Endothelial cell (in vitro differentiated cells): ENCODE measurements at places on chromosomes 16 and 17. TPM values are rescaled to one million over a fixed set of nuclear protein-coding genes. Genes with fewer than 3 reads are reported as not detected.

The ABI3 gene
- 15.7 TPM for total RNA-seq

The DYNLRB2 gene
- total RNA-seq: not detected

The DYNLL2 gene
- total RNA-seq: 14.6 TPM

The ABCA9 gene
- total RNA-seq: 0.23 TPM

The TBC1D10B gene
- total RNA-seq: 62.4 TPM

The LPO gene
- total RNA-seq: 0.31 TPM

The CA4 gene
- total RNA-seq: 8.3 TPM

DNA sequence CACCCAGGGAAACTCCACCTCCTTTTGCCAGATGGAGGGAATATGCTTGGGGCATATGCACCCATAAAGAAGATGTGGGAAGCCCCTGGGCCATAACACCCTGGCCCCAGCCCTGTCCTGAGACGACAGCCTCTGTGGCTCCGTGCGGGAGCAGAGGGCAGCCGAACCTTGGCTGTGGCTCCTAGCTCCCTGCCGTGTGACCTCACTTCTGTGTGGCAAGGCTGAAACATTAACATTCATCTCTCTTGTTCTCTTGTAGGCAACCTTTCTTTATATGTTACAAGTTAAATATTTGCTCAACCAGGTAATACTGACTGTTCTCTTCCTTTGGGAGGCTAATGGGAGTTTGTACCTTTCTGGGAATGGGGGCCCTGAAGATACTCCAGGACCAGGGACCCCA, 17.5 kb downstream of the SLC47A1 start:
- peaks cover 6% of the 10 kb centered on the region for H3K4me1 ChIP-seq
- DNase-seq: no peak
- no peaks in the 10 kb centered on the region for H3K36me3 ChIP-seq
- H3K27ac ChIP-seq: no peak overlapping the region
- peaks cover 7% of the 10 kb centered on the region for H3K27me3 ChIP-seq

- no peaks in the 10 kb centered on the region for H3K36me3 ChIP-seq
- H3K4me3 ChIP-seq: no peak overlapping the region
- H3K27ac ChIP-seq: no peak overlapping the region
- no peak for DNase-seq
- peaks cover 11% of the 10 kb centered on the region for H3K4me1 ChIP-seq
Measured at GRCh38 chr17:6551869-6552531, 4.4 kb downstream of the PITPNM3 start.

- no peak for DNase-seq
- H3K4me3 ChIP-seq: no peak overlapping the region
- H3K27me3 ChIP-seq: peaks cover 7% of the 10 kb centered on the region
- no peaks in the 10 kb centered on the region for H3K36me3 ChIP-seq
- no peak overlapping the region for H3K27ac ChIP-seq
- peaks cover 8% of the 10 kb centered on the region for H3K4me1 ChIP-seq
Measured at GRCh38 chr17:18946536-18946935, 5.4 kb upstream of the SLC5A10 start.

DNA sequence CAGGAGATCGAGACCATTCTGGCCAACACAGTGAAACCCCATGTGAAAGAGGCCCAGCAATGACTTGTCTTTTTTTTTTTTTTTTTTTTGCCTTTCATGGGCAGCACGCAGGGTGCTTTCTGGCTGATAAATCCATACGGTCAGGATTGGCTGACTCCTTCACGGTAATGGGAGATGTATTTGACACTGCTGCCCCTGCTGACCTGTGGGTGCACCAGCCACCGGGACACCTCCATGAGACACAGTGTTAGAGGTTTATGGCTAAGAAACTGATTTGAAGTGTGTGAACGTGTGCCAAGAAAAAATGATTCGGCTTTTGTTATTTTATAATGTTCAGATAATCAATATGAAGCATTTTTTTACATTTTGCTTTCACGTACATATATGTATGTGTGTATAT, 48.4 kb downstream of the MAP2K6 start:
- H3K27me3 ChIP-seq: peaks cover 8% of the 10 kb centered on the region
- no peaks in the 10 kb centered on the region for H3K36me3 ChIP-seq
- H3K27ac ChIP-seq: no peak overlapping the region
- no peak for DNase-seq

- H3K4me1 ChIP-seq: peaks cover 4% of the 10 kb centered on the region
- DNase-seq: peak; percentile 58
- H3K36me3 ChIP-seq: peaks cover 5% of the 10 kb centered on the region
- peaks cover 24% of the 10 kb centered on the region for H3K27me3 ChIP-seq
- peak overlapping the region; percentile 30 for H3K27ac ChIP-seq
Measured at GRCh38 chr17:39671651-39672521, 3.6 kb downstream of the PNMT start.

DNA sequence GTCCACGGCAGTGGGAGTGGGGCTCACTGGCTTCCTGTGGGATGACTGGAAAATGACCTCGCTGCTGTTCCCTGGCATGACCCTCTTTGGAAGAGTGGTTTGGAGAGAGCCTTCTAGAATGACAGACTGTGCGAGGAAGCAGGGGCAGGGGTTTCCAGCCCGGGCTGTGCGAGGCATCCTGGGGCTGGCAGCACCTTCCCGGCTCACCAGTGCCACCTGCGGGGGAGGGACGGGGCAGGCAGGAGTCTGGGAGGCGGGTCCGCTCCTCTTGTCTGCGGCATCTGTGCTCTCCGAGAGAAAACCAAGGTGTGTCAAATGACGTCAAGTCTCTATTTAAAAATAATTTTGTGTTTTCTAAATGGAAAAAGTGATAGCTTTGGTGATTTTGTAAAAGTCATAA, 7.8 kb upstream of the RNF213 start:
- peak; percentile 64 for DNase-seq
- no peak overlapping the region for H3K4me3 ChIP-seq
- H3K27me3 ChIP-seq: peaks cover 4% of the 10 kb centered on the region
- H3K4me1 ChIP-seq: peaks cover 11% of the 10 kb centered on the region

- DNase-seq: no peak
- H3K36me3 ChIP-seq: peaks cover 13% of the 10 kb centered on the region
- H3K4me3 ChIP-seq: no peak overlapping the region
- H3K4me1 ChIP-seq: no peaks in the 10 kb centered on the region
Measured at GRCh38 chr16:31487071-31487719, 4.3 kb downstream of the SLC5A2 start.

DNA sequence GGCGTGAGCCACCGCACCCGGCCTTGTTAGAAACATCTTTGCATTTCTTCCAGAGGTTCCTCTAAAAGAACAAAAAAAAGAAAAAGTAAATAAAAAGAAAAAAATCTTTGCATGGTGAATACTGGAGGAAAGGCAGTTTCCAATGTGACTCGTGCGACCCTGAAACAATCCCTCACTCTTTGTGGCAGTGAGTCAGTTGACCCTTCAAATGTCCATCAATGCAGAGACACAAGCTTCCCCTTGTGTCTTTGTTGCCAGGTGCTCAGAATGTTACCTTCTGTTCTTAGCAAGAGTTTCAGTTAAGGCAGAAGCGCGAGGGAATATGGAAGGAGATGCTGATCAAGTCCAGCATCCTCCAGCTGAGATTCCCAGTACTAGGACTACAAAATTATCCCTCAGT, 16.4 kb downstream of the CACNG4 start:
- no peaks in the 10 kb centered on the region for H3K36me3 ChIP-seq
- H3K4me3 ChIP-seq: no peak overlapping the region
- H3K4me1 ChIP-seq: no peaks in the 10 kb centered on the region
- peaks cover 3% of the 10 kb centered on the region for H3K27me3 ChIP-seq
- DNase-seq: no peak

GRCh38 chr17:50856431-50856830, 9.7 kb downstream of the TOB1 start:
- peaks cover 8% of the 10 kb centered on the region for H3K27me3 ChIP-seq
- no peak overlapping the region for H3K4me3 ChIP-seq
- H3K27ac ChIP-seq: no peak overlapping the region
- no peaks in the 10 kb centered on the region for H3K36me3 ChIP-seq
- no peak for DNase-seq

DNA sequence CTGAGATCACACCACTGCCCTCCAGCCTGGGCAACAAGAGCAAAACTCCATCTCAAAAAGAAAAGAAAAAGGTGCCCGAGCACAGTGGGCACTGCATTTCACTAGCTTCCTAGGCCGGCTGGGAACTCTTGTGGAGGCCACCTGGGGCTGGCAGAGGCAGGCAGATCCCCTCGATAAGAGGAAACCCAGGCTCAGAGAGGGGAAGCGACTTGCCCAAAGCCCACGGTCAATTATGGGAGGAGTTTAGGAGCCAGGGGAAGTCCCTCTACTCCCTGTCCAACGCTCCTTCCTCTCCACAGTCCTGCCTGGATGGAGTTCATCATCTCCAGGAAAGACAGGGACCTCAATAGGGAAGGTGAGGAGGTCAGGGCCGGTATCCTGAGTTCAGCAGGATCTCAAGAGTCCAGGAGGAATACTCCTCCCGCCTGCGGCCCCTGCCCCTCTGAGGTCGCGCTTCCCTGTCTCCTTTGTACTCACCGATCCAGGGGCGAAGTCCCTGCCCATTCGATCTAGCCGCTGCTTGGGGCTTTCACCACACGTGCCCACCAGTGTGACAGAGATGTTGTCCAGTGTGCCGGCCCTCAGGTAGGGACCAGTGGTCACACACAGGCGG, 841 bp downstream of the ALOXE3 start:
- H3K27ac ChIP-seq: no peak overlapping the region
- peaks cover 29% of the 10 kb centered on the region for H3K4me1 ChIP-seq
- peaks cover 18% of the 10 kb centered on the region for H3K36me3 ChIP-seq
- H3K27me3 ChIP-seq: peaks cover 39% of the 10 kb centered on the region

DNA sequence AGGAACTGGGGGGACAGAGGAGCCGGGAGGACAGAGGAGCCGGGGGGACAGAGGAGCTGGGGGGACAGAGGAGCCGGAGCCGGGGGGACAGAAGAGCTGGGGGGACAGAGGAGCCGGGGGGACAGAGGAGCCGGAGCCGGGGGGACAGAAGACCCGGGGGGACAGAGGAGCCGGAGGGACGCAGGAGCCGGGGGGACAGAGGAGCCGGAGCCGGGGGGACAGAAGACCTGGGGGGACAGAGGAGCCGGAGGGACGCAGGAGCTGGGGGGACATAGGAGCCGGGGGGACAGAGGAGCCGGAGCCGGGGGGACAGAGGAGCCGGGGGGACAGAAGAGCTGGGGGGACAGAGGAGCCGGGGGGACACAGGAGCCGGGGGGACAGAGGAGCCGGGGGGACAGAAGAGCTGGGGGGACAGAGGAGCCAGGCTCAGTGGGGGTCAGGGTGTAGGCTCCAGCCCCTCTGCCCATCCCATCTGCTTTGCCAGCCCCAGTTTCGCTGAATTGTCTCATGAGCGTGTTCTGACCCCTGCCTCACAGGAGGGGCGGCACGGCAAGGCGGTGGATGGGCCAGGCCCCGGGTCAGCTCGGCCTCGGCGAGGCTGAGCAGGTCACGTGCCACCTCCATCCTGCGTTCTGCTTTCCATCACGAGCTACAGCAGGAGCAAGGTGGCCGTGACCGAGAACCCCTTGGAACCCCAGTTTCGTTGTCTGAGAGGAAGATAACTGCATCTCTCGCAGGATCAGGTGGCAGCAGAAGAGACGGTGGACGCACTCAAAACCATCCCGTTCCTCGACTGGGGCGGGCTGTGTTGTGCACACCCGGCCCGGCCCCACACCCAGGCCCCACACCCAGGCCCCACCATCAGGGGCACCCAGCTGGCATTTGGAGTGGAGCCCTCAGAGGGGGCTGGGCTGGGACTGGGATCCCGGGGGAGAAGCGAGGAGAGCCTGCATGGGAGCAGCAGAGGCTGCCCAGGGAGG, 26.1 kb upstream of the CBFA2T3 start:
- no peak overlapping the region for H3K27ac ChIP-seq
- DNase-seq: no peak
- peaks cover 8% of the 10 kb centered on the region for H3K4me1 ChIP-seq
- H3K27me3 ChIP-seq: peaks cover 23% of the 10 kb centered on the region

DNA sequence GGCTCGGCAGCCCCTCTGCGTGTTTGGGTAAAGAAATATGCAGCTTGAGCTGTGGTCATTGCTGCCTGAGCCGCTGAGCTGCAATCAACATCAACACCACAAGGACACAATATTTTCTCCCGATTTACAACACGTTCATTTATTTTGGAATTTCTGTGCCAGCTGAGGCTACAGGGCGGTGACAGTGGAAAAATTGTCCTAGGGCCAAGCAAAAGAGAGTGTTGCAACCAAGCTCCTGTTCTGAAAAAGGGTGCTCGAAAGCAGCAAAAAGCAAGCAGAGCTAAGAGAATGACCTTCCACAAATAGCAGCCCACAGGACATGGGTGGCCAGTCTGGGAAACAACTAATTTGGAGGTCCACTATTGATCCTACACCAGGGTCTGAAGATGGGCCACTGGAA, 35.4 kb upstream of the NOG start:
- H3K4me3 ChIP-seq: no peak overlapping the region
- H3K36me3 ChIP-seq: no peaks in the 10 kb centered on the region
- H3K27me3 ChIP-seq: peaks cover 3% of the 10 kb centered on the region
- no peaks in the 10 kb centered on the region for H3K4me1 ChIP-seq

DNA sequence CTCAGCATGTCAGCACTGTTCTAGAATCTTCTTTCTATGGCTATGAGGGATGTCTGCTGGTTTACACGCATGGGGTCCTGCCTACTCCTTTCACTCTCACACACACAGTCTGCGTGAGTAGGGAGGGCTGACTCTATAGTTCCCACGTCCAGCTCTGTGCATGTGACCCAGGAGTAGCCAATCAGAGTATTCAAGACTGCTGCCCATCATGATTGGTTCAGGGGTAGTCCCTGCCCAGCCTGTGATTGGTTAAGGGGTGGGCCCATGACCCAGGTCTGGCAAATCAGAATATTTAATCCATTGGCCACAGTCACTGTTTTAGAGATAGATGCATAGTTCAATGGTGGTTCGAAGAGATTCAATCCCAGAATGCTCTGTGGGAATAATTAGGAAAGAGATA, 151.3 kb upstream of the IRX3 start:
- H3K27me3 ChIP-seq: peaks cover 3% of the 10 kb centered on the region
- no peak for DNase-seq
- no peaks in the 10 kb centered on the region for H3K36me3 ChIP-seq
- H3K4me3 ChIP-seq: no peak overlapping the region
- H3K4me1 ChIP-seq: no peaks in the 10 kb centered on the region
- H3K27ac ChIP-seq: no peak overlapping the region

- no peak overlapping the region for H3K27ac ChIP-seq
- H3K27me3 ChIP-seq: peaks cover 24% of the 10 kb centered on the region
- peaks cover 36% of the 10 kb centered on the region for H3K4me1 ChIP-seq
- H3K36me3 ChIP-seq: peaks cover 14% of the 10 kb centered on the region
- peak; percentile 21 for DNase-seq
- peak overlapping the region; percentile 89 for H3K4me3 ChIP-seq
Measured at GRCh38 chr17:15945527-15946191, 729 bp downstream of the ADORA2B start.
